GDM1 (cell line): ENCODE measurements at places on chromosomes 3 and 15.
A peak's percentile ranks its signal among the peaks of the same experiment; 100 is the strongest.

- DNase-seq = no peak
Measured at GRCh38 chr15:84967380-84967779, 14.3 kb upstream of the PDE8A start.

- DNase-seq = no peak
Measured at GRCh38 chr3:104614564-104614963, 752.1 kb upstream of the ALCAM start.

GRCh38 chr3:192875971-192876565 is 41.6 kb downstream of the MB21D2 start:
- DNase-seq = no peak

DNA sequence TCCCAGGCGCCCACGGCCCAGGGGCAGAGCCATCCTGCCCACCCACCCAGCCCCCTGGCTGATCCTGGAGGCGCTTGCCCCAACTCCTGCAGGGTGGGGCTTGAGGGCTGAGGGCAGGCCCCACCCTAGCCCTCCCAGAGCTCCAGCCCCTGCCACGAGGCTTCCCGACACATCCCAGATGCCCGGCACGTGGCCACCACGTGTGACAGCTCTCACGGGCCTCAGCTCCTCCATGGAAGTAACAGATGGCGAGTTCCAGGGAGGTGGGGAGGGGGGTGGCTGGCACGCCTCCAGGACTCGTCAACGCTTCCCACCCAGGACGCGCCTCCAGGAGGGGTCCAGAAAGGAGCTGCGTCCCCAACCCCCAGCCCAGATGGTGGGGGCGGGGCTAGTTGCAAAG is 29.1 kb downstream of the PLXND1 start:
- no peak for DNase-seq

DNA sequence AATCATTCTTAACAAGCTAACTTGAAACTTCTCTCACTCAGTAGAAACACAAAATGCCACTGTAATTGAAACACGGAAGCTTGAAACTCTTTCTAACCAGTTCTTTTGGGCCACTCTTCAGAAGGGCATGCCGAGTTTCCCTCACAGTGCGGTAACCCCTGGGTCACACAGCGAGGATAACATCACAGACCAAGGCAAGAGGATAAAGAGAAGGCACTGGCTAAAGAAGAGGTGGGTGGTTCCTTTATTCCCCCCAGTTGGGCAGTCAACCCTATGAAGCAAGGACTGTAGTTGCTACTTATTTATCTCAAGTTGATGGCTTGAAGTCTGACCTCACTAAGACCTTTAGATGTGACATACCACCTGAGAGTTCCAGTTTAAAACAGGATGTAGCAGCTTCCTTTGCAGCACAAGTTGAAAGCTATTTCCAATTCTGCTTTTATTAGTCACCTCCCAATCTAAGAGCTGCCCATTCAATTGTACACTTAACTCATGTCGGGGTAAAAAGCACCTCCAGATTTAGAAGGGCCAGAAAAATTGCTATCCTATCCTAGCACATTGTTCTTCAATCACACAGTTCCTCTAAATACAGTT is 272.4 kb downstream of the TIGIT start:
- DNase-seq = no peak

GRCh38 chr3:61464518-61465140 is 96.7 kb upstream of the PTPRG start:
- DNase-seq = no peak

DNA sequence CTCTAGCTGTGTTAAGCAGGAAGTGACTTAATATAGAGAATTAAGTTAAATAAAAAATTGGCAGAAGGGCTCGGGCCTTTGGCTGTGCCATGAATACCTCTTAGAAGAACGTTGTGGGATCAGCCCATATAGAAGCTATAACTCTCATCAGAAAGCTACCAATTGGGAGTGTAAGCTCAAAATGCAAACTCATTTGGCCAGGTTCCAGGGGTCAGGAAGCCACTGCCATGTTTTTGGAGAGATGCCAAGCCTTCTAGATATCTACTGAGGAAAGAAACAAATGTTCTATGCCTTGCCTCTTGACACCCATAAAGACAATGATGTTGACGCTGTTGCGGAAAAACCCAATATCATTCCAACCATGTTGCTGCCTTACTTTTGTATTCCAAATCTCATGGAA is 475.2 kb upstream of the TGFBR2 start:
- DNase-seq = no peak

- DNase-seq = no peak
Measured at GRCh38 chr3:147413686-147414389, 4.7 kb downstream of the ZIC1 start.

DNA sequence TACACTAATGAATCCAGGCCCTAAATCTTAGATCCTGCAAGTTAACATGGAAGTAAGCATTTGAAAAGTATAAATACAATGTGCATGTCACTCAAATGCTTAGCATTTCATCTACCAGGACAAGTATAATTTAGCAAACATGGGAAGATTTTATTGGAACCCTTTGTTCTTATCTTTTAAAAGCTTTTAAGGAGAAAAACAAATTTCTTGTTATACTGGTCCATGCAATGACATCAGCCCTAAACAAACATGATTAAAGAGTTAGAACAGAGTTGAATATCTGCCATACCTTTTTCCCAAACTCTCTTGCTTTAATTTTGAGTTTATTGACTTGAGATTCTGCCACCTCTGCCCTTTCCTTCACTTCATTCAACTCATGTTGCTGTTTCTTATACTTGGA is 87.0 kb downstream of the HHLA2 start:
- DNase-seq = no peak

DNA sequence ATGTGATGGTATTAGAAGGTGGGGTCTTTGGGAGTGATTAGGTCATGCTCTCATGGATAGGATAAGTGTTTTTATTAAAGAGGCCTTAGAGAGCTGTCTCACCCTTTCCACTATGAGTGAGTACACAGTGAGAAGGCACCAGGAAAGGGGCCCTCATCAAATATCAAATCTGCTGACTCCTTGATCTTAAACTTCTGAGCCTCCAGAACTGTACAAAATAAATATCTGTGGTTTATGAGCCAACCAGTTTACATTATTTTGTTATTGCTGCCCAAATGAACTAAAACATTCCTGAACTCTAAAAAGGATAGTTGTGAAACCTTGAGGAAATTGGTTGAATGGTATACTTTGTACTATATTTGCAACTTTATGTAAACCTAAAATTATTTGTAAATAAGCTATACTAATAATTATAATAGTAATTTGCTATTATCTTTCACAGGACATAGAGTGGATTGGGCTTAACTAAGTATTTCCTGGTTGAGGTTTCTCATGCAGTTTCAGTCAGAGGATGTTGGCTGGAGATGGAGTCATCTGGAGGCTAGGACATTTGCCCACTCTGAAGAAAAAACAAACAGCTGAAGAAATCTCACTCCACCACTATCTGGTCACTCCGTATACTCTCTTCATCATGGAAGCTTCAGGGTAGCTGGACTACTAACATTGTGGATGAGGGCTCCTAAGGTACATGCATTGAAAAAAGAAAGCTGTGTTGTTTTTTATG is 1068.6 kb upstream of the CADM2 start:
- no peak for DNase-seq

DNA sequence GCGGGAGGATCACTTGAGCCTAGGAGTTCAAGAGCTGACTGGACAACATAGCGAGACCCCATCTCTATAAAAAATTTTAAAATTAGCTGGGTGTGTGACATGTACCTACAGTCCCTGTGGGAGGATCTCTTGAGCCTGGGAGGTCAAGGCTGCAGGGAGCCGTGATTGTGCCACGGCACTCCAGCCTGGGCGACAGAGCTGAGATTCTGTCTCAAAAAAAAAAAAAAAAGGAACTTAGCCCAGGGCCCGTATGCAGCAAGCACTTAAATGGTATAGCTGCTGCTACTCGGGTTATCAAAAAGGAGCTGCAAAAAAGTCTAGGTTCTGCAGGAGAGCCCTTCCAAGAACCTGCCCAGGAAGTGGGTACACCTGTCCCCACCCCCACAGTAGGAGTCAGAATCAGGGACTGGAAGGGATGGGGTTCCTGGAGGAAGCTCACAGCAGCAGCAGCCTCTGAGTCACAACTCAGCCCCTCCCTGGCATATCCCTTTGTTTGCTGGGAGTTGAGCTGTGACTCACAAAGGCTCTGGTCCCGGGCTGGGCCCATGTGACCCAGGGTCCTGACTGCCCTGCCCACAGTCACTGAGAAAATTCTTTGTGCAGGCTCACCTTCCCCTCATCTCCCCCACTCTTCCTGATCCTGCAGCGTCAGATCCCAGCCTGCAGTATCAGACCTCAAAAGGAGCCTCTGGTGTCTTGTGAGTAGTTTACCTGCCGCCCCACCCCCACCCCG is at the start of gene SPATA12:
Gene SPATA12 (plus strand): TSS at position 576 of the 733 bp plus-strand sequence. CDS start 13,031 bp downstream, outside the sequence.
- peak; percentile 17 for DNase-seq

- DNase-seq = no peak
Measured at GRCh38 chr15:95590533-95591044, 739.9 kb upstream of the NR2F2 start.

DNA sequence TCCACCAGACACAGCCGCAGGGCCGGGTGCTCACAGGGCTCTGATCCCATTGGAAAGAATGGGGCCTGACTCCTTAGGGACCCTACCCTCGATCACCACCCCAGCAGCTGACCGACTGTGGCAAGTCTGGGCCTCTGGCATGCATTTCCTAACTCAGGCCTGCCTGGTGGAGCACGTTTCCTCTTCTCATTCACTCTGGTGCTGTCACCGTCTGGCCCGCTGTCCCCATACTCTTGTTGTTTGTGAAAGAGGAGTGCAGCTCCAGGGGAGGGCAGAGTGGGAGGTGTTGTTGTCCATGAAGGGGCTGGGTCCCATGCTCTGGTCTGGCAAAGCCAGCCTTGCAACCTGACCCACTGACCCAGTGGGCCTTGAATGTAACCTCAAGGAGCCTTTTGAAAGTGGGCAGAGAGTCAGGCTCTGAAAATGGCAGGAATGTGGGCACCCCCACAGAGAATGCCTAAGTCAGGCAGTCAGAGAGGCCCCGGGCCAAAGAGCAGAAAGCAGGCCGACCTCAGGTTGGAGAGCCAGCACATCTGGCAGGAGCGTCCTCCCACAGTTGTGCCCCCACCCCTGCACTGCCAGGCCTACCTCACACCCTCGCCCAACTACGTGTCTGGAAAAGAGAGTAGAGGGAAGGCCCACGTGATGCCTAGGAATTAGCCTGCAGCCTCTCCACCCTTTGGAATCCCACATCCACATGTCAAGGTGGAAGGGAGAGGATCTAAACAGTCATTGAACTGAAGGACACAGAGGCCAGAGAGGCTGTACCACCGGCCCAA is 10.9 kb downstream of the SEMA7A start:
- no peak for DNase-seq

DNA sequence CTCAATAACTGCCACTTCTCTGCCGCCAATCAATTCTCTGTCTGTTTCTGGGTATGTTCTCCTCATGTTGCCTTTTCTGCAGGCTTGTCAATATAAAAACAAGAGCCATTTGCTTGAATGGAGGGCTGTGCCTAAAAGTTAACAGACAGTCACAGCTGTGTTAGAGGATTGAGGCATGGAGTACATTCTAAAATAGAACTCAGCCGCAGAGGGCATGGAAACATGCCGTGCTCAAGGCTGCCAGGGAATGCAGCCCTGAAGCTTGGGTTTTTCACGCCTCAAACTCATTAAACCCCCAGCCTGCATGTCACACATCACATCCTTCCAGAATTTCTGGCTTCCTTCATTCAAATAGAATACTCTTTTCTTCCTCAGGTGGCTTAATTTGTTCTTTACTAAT is 166.6 kb downstream of the TPRG1 start:
- DNase-seq = no peak

GRCh38 chr3:119641416-119641815 is 19.0 kb downstream of the POPDC2 start:
- no peak for DNase-seq

GRCh38 chr3:136664771-136665170 is 87.4 kb downstream of the STAG1 start:
- no peak for DNase-seq

DNA sequence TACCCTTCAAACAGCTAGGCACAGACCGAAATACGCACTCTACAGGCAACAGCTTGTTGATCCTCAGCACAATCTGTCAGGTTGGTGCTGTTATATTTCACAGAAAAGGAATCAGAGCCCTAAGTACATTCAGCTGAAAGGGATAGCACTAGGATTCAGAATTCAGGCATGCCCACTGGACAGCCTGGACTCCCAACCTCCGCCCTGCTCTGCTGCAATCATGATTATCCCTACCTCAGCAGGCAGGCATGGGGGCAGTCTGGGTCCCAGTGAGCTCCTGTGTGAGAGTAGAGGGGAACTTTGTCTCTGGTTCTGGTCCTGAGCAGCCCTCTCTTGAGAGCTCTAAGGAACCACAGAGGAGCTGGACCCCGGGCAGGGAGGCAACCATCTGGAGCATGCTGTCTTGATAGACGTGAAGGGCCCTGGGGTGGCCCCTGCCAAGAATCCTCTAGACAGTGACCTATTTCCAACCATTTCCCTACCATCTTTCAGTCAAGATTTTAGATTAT is 23.4 kb upstream of the NOX5 start:
- no peak for DNase-seq

DNA sequence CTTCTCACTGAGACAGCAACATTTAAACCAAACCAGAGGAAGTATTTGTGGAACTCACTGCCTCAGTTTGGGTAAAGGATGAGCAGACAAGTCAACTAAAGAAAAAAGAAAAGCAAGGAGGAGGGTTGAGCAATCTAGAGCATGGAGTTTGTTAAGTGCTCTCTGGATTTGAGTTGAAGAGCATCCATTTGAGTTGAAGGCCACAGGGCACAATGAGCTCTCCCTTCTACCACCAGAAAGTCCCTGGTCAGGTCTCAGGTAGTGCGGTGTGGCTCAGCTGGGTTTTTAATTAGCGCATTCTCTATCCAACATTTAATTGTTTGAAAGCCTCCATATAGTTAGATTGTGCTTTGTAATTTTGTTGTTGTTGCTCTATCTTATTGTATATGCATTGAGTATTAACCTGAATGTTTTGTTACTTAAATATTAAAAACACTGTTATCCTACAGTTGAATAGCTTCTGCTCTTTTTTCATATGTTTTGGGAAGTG is 23.3 kb downstream of the CLDN18 start:
- no peak for DNase-seq

DNA sequence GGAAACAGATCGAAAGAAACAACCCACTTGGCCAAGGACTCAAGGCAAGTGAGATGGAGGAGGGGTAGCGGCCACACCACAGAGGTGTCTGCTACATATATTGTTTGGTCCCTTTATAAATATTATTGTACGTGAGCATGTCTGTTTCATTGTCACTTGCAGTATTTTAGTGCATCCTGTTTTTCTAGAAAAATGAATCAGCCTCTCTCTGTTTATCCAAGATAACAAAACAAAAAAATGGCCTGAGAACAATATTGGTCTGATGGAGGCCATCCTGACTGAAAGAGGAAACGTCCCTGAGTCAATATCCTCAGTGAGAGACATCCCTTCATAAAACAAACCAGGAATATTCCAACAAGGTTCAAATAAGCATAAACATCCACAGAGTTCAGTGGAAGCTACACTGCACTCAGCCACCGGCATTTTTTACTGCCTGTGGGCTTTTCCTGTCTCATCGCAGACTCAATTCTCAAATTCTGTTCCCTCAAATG is 42.0 kb downstream of the WWTR1 start:
- DNase-seq = no peak
